ENCODE measurements at places on chromosomes 2 and 18. TPM values are rescaled to one million over a fixed set of nuclear protein-coding genes. Genes with fewer than 3 reads are reported as not detected.
A peak's percentile ranks its signal among the peaks of the same experiment; 100 is the strongest.

Gene AUP1
- total RNA-seq = 110 TPM

Gene TTC32
- 13.1 TPM for total RNA-seq

Gene CD8B
- total RNA-seq = not detected

Gene SFT2D3
- total RNA-seq = 18.8 TPM

Gene ANKRD30BL
- not detected for total RNA-seq

Gene ERBB4
- total RNA-seq = 10.2 TPM

Gene CSRNP3
- total RNA-seq = 28.4 TPM

DNA sequence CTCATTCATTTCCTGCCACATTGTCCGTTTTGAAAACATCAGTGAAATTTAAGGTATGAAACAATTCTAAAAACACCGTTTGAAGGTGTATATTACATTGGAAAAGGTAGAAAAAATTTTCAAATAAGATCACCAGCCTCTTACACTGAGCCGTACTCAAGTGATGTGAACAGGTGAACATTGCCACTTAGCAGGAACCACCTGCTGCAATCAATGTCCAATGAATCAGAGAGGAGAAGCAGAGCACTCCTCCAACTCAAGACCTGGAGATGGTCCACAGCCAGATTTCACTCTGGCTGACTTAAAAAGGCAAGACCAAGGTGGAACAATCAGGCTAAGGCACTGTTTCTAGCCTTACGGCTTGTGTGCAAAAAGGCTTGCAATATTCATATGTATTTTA is 110.3 kb upstream of the TTN start:
- H3K4me1 ChIP-seq = no peaks in the 10 kb centered on the region
- DNase-seq = no peak
- no peak overlapping the region for H3K27ac ChIP-seq
- peaks cover 8% of the 10 kb centered on the region for H3K27me3 ChIP-seq

DNA sequence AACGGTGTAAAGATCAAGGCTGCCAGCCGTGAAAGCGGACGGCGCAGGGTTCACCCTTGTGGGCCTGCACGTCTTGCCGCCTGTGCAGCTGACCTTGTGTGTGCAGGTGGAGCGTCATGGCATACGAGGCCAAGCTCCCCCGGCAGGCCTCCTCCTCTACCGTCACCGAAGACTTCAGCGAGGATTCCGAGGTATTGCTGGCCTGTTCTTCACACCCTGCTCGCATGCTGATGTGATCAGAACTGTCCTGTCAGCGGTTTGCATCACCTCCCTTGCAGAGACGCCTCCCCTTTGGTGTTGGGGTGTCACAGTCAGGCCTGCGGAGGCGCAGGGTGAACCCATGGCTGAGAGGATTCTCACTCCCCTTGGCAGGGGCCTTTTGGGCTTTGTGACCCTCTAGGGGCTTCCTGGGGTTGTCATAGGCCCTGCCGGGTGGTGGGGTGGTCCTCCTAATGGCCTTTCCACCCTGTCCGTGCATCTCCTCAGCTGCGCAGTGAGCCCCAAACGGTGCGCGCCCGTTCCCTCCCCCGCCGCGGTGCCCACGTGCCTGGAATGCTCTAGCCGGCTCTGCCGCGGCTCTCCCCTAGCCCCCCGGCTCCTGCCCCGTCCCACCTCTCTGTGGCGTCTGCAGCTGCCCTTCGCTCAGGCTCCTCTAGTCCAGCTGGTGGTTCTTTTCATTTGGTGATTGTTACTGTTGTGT is 92.5 kb downstream of the DGKD start:
- no peak overlapping the region for H3K4me3 ChIP-seq
- peaks cover 15% of the 10 kb centered on the region for H3K4me1 ChIP-seq
- H3K27me3 ChIP-seq = no peaks in the 10 kb centered on the region

GRCh38 chr2:4174796-4175195 is 471.4 kb downstream of the DCDC2C start:
- no peak for DNase-seq
- H3K27me3 ChIP-seq = no peaks in the 10 kb centered on the region
- no peaks in the 10 kb centered on the region for H3K4me1 ChIP-seq
- H3K27ac ChIP-seq = no peak overlapping the region
- peaks cover 4% of the 10 kb centered on the region for H3K36me3 ChIP-seq

- H3K4me1 ChIP-seq = peaks cover 5% of the 10 kb centered on the region
- H3K4me3 ChIP-seq = no peak overlapping the region
- DNase-seq = no peak
- H3K27me3 ChIP-seq = no peaks in the 10 kb centered on the region
These were observed 132.7 kb downstream of the SCG2 start for GRCh38 chr2:223469270-223470046.

DNA sequence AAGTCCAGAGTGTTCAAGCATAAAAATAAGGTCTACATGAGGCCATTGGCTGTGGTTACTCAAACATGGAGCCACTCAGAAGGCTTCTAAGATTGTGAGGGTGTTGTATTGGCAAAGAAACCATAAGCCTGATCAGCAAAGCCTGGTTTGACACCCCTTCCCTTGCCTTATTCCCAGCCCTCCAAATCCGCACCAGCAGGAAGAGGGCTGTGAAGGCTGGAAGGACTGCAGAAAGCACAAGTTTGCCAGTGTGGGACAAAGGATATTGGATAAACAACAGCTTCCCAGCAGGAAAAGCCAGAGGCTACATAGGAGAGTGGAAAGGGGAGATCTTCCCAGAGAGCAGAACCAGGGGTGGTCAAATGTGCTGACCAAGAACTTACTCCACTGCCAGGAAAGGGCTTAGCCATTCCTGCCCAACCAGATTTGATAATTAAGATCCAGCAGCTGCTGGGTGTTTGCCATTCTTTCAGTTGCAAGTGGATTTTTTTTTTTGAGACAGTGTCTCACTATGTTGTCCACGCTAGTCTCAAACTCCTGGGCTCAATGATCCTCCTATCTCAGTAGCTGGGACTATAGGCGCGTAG is 1.5 kb upstream of the PRKAG3 start:
- peaks cover 67% of the 10 kb centered on the region for H3K27me3 ChIP-seq
- no peak for DNase-seq

DNA sequence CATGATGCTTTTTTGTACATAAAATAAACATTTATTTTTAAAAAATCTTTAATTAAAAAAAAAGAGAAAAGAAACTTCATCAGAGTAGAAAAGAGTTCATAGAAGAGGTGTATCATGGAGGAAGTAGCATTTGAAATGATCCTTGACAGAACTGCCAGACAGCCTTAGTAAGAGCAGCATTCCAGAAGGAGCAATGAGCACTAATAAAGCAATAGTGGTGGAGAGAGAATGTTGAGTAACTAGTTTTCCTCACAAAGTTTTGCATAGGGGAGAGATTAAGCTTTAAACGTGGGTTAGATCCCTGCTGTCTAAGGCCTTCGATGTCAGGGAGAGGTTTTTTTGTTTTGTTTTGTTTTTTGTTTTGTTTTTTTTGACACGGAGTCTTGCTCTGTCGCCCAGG is 29.8 kb upstream of the METTL21A start:
- H3K27ac ChIP-seq = no peak overlapping the region
- no peak overlapping the region for H3K4me3 ChIP-seq
- H3K27me3 ChIP-seq = no peaks in the 10 kb centered on the region
- H3K36me3 ChIP-seq = no peaks in the 10 kb centered on the region

GRCh38 chr2:147408357-147408756 is 436.5 kb upstream of the ACVR2A start:
- peaks cover 4% of the 10 kb centered on the region for H3K36me3 ChIP-seq
- no peak overlapping the region for H3K4me3 ChIP-seq
- no peaks in the 10 kb centered on the region for H3K4me1 ChIP-seq
- no peak overlapping the region for H3K27ac ChIP-seq
- DNase-seq = no peak

DNA sequence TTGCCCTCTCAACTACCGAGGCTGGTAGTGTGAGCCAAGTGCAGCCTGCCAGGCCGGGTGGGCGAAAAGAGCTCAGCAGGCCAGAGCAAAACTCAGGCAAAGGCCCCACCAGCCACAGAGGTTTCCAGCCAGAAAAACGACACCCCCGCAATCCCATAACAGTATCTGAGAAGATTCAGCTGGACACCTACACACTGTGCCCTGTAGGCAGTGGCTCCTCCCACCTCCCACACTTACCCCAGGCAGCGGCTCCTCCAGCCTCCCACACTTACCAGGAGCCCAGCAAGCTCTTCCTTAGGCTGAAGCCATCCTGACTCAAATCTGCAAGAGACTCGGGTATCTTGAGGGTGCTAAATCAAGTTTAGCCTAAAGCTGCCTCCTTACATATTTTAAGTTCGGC is 15.6 kb upstream of the TMEM18 start:
- peak overlapping the region; percentile 57 for H3K27ac ChIP-seq
- peaks cover 7% of the 10 kb centered on the region for H3K36me3 ChIP-seq
- H3K27me3 ChIP-seq = no peaks in the 10 kb centered on the region
- H3K4me3 ChIP-seq = no peak overlapping the region

GRCh38 chr2:62657783-62658182 is 47.7 kb upstream of the EHBP1 start:
- H3K27ac ChIP-seq = no peak overlapping the region
- H3K4me1 ChIP-seq = no peaks in the 10 kb centered on the region
- H3K4me3 ChIP-seq = no peak overlapping the region
- no peaks in the 10 kb centered on the region for H3K36me3 ChIP-seq

GRCh38 chr18:13280070-13280795 is 61.7 kb downstream of the LDLRAD4 start:
- peaks cover 5% of the 10 kb centered on the region for H3K36me3 ChIP-seq
- H3K27ac ChIP-seq = no peak overlapping the region
- no peak overlapping the region for H3K4me3 ChIP-seq
- peaks cover 22% of the 10 kb centered on the region for H3K4me1 ChIP-seq

GRCh38 chr2:232761301-232761907 is 15.0 kb downstream of the KCNJ13 start:
- H3K4me3 ChIP-seq = no peak overlapping the region
- peaks cover 7% of the 10 kb centered on the region for H3K36me3 ChIP-seq
- no peak overlapping the region for H3K27ac ChIP-seq
- no peak for DNase-seq
- H3K27me3 ChIP-seq = no peaks in the 10 kb centered on the region

DNA sequence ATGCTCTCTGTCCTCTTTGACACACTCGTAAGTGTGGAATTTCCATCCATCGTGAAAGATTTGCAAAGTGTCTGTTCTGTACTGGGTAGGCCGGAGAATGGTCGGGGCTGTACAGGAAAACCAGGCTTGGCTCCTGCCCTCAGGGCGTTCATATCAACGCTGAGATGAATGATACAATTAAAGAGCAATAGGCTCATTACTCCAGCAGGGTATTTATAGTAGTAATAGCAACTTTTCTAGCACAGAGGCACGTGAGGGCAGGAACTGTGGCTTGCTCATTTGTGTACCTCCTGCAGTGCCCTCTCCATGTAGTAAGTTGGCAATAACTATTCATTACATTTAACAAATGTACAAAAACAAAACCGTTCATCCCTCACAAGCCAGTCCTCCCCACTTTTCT is 5.3 kb upstream of the NCK2 start:
- no peaks in the 10 kb centered on the region for H3K36me3 ChIP-seq
- no peak overlapping the region for H3K27ac ChIP-seq
- H3K4me1 ChIP-seq = peaks cover 20% of the 10 kb centered on the region
- H3K27me3 ChIP-seq = peaks cover 7% of the 10 kb centered on the region

DNA sequence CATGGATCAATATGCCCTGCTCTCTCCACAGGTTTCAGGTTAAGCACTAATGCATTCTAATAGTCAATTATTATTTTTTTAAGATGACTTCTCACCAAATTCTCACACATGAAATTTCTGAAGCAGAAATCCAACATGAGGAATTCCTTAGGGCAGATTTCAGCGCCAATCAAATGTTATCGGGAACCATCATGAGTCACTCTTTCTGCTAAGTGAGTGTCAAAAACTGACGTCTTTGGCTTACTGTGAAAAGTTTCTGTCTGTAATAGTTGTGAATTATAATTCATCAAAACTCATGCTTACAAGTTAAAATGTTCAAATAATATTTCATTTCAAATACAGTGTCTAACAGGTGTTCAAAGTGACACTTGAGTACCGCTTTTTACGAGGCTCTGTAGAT is 1038.6 kb downstream of the SOCS6 start:
- H3K36me3 ChIP-seq = no peaks in the 10 kb centered on the region
- H3K27ac ChIP-seq = no peak overlapping the region
- no peak for DNase-seq
- H3K4me3 ChIP-seq = no peak overlapping the region
- H3K4me1 ChIP-seq = no peaks in the 10 kb centered on the region
- peaks cover 15% of the 10 kb centered on the region for H3K27me3 ChIP-seq

DNA sequence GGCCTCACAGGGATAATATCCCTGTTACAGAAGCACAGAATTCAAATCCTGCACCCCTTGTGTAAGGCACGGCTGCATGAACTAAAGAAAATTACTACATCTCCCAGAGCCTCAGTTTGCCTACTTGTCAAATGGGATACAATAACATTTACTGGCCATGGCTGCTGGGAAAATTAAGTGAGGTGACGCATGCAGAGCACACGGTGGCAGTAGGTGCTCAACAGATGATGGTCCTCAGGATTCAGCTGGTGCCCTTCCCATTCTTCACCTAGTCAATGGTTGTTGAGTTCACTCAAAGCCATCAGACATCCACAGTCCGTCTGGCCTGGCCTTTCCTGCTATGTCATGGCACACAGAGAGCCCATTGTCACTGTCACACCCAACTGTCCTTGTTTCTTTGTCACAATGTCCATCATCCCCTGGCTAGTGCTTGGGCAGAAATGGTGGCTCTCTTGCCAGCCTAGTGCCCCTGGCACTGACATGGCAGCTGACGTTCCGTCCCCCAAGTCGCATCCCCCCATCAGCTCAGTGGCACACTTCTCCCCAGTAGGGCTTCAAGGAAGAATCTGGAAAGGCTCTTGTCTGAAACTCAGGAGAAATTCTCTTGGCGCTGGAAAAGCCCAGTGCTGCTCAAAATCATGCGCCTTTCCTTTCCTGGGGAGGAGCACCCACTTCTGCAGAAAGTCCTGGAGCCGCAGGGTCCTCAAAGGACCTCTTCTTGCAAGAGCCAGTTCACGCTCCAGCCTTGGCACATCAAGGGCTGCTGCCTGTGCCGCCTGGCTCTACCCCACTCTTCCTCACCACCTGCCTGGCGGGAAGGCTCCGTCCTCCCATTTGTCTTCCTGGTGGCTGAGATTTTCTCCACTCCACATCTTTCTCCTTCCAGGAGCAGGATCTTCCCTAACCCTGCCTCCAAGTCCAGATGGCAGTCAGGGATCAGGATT is 55.9 kb upstream of the SLC66A3 start:
- H3K4me1 ChIP-seq = no peaks in the 10 kb centered on the region
- H3K27me3 ChIP-seq = peaks cover 5% of the 10 kb centered on the region
- H3K4me3 ChIP-seq = no peak overlapping the region
- no peak for DNase-seq
- H3K36me3 ChIP-seq = no peaks in the 10 kb centered on the region
- no peak overlapping the region for H3K27ac ChIP-seq

- H3K36me3 ChIP-seq = no peaks in the 10 kb centered on the region
- peaks cover 7% of the 10 kb centered on the region for H3K4me1 ChIP-seq
- H3K27me3 ChIP-seq = no peaks in the 10 kb centered on the region
- no peak overlapping the region for H3K27ac ChIP-seq
- no peak for DNase-seq
- no peak overlapping the region for H3K4me3 ChIP-seq
These were observed 28.3 kb upstream of the KLF7 start for GRCh38 chr2:207194028-207194427.

DNA sequence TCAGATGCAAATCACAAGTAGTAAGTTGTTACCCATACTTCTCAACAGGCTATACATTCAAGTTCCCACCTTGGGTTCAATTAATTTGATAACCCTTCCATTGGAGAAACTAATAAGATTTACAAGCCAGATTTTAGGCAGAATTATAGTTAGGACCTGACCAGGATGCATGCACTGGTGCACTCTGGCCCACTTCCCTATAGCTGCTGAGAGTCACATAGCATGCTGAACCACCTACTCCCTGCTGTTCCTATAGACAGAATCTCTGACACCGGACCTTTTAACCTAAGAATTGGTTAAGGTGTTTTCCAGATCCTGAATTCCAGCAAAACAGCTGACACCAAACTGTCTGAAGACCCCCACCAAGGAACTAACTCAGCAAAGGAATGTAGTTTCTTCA is 26.2 kb downstream of the FAM210A start:
- no peak for DNase-seq
- H3K27me3 ChIP-seq = no peaks in the 10 kb centered on the region
- peaks cover 55% of the 10 kb centered on the region for H3K36me3 ChIP-seq
- H3K4me1 ChIP-seq = no peaks in the 10 kb centered on the region
- no peak overlapping the region for H3K4me3 ChIP-seq
